ENCODE measurements at places on chromosomes 5 and 9.

- DNase-seq, result no peak
Measured at GRCh38 chr5:133154274-133155075, 102.7 kb downstream of the HSPA4 start.

GRCh38 chr9:97575673-97576200 is 57.4 kb downstream of the TSTD2 start:
- no peak for DNase-seq

- no peak for DNase-seq
Measured at GRCh38 chr5:130335117-130335516, 430.9 kb downstream of the CHSY3 start.

- DNase-seq, result no peak
Measured at GRCh38 chr5:159478950-159479349, 148.7 kb upstream of the IL12B start.

Measured in frontal cortex (tissue), 4 donors.